ENCODE measurements at places on chromosomes 12 and 14.

DNA sequence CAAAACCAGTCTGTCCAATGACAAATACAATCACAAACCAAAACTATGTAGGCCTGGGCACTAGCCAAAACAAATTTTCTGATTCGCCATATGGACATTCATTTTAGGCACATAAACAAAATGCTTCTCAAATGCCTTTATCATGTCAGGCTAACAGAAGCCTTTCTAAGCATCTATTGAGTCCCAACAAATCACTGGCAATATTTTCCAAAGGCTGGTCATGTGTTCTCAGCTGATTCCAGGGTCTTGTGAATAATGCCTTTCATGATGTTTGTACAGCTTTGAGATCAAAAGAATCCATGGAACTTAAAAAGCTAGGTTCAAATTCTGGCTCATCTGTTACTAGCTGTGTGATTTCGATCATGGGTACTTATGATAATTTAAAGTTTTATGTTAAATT lies 16.1 kb downstream of the FSCB start:
- DNase-seq, result no peak

GRCh38 chr14:32427726-32428528 lies 98.8 kb downstream of the AKAP6 start:
- DNase-seq, result no peak

DNA sequence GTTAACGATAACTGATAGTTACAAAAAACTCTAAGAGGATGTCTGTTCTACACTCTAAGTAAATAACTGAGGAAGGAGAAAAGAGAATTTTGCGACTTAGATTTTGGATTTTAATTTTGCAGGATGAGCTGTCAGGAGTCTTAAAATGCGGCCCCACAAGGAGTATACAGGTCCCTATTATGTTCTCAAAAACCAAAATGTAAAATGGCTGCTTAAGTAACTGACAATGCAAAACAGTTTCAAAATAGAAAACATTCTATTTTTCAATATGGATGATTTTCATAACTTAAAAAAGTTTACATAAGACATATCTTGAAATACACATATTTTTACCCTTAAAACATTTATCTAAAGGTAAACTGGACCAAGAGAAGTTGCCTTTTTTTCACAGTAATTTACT lies 2.6 kb downstream of the CD69 start:
- DNase-seq, result peak; percentile 70

- DNase-seq, result no peak
These were observed 15.4 kb upstream of the YY1 start for GRCh38 chr14:100223332-100224201.

DNA sequence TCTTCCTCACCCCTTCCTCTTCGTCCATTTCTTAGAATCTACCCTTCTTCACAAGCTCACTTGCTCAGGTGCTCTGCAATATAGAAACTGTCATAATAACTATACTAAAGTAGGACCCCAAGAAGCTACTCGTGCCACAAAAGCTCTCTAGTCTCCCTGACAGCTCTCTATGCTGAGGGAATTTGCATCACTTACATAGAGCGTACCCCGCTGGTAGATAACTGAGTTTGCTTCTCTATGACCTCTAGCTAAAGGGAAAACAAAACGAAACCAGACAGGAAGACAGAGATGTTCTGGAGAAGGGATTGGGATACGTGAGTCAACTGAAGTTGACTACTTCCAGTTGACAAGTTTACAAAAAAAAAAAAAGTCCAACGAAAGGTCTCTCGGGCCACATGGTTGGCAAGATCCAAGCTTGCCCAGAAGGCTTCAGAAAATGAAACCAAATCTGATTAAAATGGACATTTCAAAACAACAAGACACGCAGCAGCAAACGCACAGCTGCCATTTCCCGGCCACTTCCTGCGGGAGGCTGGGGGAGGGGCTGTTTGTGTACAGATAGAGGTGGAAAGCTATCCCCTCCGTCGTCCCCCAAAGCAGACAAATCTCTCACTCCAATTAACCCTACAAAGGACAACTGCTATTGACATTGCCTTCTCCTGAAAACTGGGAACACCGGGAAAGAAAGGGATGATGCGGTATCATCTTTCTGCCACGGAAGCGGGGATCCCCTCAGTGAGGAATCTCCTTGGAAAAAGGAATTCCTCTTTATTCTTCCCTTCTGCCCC lies 1.3 kb downstream of the BAZ2A start:
- DNase-seq, result peak; percentile 64

DNA sequence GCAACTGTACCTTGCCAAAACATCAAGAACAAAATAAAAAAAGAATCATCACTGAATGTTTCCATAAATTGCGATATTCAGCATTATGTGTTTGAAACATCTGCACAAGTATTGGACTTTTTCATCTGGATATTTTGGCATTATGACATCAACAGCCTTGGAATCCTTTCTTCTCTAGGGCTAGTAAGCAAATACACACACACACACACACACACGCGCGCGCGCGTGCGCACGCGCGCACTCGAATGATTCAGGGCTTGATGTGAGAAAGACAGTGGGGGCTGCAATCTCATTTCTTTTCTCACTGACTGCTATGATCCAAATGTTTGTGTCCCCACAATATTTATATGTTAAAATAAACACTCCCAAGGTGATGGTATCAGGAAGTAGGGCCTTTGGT lies 90.0 kb upstream of the SLC38A4 start:
- no peak for DNase-seq

DNA sequence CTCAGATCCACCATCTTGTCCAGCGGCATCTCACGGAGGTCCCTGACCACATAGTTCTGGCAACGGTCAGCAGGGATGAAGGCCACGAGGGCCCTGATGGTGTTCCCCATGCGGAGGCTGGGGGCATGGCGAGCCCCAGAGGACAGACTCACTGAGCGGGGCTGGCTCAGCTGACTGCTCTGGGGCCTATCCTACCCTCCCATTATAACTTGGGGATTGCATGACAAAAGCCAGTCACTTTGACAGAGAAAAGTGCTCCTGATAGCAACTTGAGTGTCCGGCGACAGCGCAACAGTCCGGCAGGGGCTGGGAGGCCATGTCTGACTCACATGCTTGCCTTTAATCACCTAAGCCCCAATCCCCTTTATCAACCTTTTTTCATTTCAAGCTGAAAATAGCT lies at the start of gene LRRC10:
Gene LRRC10 (minus strand): TSS at position 179 of the 400 bp plus-strand sequence. CDS start 69 bp downstream, at position 110.
- no peak for DNase-seq

DNA sequence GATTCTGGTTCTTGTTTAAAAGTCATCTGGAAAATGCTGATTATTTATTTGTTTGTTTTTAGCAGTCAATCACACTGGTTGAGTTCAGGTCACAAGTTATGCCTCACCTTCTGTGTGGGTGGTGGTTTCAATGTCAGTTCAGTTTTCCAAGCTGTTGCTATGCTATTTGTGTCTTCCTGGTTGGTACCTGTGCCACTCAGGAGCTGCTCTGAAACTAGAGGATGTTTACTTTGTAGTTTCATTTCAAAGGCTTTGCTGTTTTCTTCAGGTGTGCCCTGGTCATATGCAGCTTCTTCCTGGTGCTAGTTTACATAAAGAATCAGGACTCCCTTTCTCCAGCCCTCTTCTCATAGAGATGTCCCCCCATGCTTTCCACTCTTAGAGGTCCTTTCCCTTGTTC lies 75.7 kb upstream of the PPP4R3A start:
- no peak for DNase-seq

- DNase-seq, result no peak
These were observed 6.3 kb upstream of the DICER1 start for GRCh38 chr14:95163666-95164065.

DNA sequence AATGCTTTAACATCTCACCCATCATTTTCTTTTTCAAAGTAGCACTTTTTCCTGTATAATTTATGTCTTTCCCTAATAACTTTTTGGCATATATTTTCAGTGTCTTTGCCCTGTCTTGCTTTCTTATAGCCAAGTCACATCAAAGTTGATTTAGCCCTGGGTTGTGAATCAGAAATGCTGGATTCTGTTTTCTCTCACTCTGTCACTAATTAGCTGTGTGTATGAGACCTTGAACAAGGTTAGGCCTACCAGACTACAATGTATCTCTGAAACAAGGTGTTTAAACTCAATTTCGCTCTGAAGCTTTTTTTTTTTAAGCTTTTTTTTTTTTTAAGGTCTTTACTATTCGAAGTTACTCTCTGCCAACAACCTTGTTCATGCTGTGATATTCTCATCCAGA lies 25.7 kb downstream of the CNOT2 start:
- DNase-seq, result no peak

- DNase-seq, result no peak
These were observed 295.7 kb downstream of the BCL11B start for GRCh38 chr14:98976271-98976670.

- peak; percentile 83 for DNase-seq
These were observed 371 bp upstream of the SHMT2 start for GRCh38 chr12:57229046-57229633.

- DNase-seq, result no peak
These were observed 89.6 kb downstream of the DAAM1 start for GRCh38 chr14:59278111-59278510.

GRCh38 chr12:51925346-51926063 lies 18.2 kb downstream of the ACVRL1 start:
- DNase-seq, result no peak

DNA sequence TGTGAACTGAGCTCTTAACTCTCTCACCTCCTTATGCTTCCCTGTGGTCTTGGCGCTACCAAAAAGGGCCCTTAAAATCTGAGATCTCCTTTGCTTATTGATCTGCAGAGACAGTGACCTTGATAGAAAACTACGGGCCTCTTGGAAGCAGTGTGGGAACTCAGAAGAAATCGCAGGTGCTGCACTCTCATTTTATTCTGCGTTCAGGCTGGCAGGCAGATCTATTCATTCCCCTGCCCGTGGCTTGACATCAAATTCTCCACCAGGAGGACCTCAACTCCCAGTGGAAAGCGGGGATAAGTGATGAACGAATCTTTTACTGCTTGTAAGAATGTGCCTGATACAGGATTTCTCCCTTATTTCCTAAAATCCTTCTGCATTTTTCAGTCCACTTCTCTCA lies 143.2 kb upstream of the SEL1L start:
- DNase-seq, result no peak

DNA sequence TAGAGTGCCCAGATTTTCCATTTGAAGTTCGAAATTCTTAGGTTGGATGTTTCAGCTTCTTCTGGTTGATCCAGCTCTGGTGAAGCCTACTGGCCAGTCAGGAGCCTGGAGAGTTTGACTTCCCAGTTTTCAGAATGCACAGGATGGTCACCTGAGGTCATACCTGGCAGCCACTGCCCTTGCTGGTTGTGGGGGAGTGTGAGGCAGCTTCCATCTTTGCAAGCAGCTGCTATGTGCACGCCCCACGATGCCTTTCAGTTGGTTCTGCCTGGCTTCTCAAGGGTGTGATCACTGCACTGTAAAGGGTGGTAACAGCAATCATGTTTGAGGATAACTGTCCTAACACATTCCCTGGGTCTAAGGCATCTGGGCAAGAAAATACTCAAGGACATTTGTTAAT lies 15.4 kb downstream of the CCDC92 start:
- DNase-seq, result no peak

DNA sequence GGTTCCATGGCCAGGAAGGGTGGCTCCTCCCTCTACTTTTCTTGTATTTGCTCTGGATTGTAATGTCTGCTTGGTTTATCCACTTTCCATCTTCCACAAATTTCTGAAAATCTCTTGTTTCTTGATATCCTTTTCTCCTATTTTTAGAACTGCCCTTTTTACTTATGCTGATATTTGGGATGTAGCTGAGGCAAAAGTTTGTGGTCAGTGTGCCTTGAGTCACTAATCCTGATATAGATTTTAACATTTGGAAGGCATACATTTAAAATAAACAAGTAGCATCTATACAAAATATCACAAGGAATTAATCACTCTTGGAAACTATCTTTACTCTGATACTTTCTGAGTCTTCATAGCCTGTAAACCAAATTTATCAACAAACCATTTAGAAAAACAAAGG lies 11.0 kb downstream of the GRIP1 start:
- no peak for DNase-seq

- DNase-seq, result no peak
These were observed 83.7 kb downstream of the TNFAIP2 start for GRCh38 chr14:103206836-103207387.

GRCh38 chr12:54173066-54173726 lies 15.6 kb downstream of the SMUG1 start:
- DNase-seq, result peak; percentile 18

- DNase-seq, result no peak
These were observed 468.1 kb downstream of the PRKD1 start for GRCh38 chr14:29459531-29459930.

DNA sequence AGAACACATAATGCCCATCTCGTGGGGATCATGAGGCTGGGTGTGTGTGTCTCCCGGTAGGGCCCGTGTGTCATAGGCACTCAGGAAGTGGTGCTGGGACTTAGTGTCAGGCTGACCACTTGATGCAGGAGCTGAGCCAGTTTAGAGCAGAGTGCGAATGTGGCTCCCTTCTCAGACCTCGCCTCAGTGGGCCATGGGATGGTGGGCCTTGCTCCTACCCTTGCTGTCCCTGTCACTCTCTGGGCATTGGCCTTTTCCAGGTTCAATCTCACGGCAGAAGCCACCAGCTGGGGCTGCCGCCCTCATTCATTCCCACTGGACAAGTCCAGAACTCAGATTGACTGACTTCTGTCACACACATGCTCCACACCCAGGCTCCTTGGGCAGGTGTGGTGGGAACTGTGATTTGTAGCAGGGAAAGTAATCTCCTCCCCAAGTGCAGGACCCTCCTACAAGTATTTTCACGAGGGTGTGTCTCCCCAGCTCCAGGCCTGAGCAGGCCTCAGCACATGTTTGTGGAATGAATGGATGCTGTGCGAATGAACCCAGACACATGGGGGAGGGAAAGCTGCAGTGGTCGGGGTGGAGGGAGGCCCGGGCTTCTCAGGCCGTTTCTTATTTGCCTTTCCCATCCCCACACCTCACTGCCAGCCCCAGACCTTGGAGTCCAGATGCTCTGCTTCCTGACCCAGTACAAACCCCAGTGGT lies 54.9 kb downstream of the BEGAIN start:
- peak; percentile 18 for DNase-seq

GRCh38 chr12:89980236-89980635 lies 271.6 kb upstream of the ATP2B1 start:
- DNase-seq, result peak; percentile 29

DNA sequence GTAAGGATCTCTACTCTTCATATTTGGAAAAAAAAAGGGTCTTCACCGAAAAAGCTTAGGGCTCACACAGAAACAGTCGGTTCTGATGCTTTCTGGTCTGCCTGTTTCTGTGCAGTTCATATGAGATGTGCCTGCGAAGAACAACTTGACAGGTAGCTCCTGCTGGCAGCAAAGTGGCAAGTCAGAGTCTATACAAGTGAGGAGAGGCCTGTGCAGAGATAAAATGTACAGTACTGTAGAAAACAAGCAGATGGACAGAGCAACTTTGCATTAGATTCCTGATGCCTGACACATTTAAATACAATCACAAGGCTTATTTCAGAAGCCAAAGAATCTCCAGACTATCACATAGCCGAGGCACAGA lies 936.0 kb downstream of the DIO2 start:
- DNase-seq, result no peak

DNA sequence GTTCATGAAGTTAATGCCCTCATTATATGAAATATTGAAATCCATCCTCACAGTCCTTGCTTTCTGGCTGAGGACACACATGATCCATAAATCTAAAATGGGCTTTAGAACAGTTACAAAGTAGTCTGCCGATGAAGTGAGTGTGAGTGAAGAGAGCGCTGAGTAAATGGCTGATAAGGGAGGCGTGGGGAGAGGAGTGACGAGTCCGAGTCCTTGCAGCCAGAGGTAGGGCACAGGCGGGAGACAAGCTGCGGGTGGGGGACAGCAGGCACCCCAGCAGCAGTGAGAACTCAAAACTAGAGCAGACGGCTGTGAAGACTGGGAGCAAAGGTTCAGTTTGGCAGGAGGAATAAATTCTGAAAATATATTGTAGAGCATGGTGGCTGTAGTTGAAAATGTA lies 140.1 kb upstream of the ATP2B1 start:
- no peak for DNase-seq

GRCh38 chr14:81169711-81170103 lies 51.1 kb downstream of the GTF2A1 start:
- DNase-seq, result peak; percentile 69

GRCh38 chr12:130489293-130489692 lies 151.6 kb downstream of the PIWIL1 start:
- DNase-seq, result no peak
